ENCODE measurements at places on chromosomes 12 and 14.
A peak's percentile ranks its signal among the peaks of the same experiment; 100 is the strongest.

DNA sequence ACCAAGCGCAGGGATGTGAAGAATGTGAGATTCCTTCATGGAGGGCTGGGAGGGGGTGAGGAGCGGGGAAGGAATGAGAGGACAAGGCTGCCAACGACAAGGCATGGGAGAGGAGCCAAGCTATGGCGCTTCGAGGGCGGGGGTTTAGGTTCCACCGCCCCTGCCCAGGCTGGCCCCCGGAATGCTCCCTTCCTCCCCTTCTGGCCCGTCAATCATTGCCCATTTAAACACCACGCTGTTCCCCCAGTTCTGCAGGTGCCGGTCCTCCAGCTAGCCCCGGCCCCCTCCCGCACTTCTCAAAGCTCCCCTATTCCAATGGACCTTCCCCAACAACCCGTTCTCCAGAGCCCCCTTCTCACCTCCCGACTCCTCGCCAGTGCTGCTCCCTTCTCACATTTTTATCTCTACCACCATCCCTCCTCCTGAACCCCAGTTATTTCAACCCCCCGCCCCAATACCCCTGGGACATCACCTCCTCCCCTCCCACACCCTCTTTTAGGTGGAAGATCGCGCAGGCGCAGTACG lies 428 bp downstream of the RNF41 start:
- DNase-seq, result peak; percentile 83

GRCh38 chr12:66309606-66310005 lies 7.3 kb downstream of the HELB start:
- DNase-seq, result no peak

DNA sequence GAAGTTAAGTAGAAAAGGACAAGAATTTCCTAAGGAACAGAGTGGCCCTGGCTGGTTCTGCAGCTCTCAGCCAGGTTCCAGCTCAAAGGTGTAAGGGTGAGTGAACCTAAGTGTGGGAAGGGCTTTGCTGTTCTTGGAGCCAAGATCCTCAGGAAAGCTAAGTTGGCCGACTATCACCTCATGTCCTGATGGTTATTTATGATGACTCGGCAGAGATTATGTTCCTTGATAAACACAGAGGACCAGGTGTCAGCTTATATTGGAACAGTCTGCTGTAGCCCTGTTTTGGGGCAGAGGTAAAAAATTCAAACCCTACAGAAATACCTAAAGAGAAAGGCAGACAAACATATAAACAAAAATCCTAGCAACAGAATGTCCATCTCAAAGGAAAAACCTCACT lies 128.5 kb downstream of the TBX3 start:
- DNase-seq, result no peak

GRCh38 chr14:60648934-60649874 lies at the start of gene SIX1:
SIX1 (minus strand) TSS chr14:60649477; CDS start chr14:60649189, 288 bp downstream.
- DNase-seq, result peak; percentile 84

DNA sequence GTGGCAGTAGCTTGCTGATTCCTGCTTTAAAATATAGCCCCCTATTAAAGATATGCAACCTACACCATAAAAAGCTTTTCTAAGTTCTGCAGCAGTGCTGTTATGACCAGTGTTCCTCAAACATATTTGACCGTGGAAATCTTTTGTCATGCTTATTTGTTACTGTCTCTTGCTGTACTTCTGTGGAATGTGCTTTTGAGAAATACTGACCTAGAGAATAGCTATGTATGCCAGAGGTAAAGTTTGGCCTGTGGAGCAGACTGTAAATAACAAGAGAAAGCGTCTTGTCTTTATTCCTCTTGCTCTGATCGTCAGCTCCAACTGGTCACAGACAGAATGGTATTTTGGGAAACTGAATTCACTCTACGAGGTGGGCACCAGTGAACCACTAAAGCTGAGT lies 239.0 kb downstream of the FBXL14 start:
- DNase-seq, result no peak

Measured in hepatocyte (in vitro differentiated cells).